ENCODE measurements at places on chromosomes 6 and 20.

GRCh38 chr6:51678905-51679620, 408.4 kb downstream of the PKHD1 start:
- DNase-seq = no peak

DNA sequence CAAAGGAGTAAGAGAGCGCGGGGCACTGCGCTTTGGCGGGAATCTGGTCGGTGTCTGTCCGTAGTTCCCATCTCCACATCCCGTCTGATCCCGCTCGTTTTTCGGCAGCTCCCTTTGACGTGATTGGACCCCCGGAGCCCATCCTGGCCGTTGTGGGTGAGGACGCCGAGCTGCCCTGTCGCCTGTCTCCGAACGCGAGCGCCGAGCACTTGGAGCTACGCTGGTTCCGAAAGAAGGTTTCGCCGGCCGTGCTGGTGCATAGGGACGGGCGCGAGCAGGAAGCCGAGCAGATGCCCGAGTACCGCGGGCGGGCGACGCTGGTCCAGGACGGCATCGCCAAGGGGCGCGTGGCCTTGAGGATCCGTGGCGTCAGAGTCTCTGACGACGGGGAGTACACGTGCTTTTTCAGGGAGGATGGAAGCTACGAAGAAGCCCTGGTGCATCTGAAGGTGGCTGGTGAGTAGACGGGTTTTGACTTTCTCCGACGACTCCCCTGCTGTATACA, 1.4 kb downstream of the BTN1A1 start:
- no peak for DNase-seq

GRCh38 chr20:50247196-50248094, 56.8 kb downstream of the CEBPB start:
- DNase-seq = no peak

DNA sequence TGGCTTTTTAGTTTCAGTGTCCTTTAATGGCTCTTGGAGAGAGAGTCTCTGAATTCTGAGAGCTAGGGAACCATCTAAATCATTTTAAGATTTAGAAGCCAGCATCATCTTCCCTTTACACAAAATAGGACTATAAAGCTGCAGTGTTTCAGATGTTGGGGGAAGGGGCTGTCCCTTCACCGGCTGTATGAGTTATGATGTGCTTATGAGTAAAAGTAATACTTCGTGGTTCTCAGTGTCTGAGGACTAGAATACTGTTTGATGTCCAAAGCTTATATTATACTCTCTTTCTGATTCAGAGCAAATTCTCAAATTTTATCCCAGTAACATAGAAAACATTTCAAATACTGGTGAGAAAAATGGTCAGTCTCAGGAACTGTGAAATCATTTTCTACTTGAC, 63.5 kb upstream of the FAM8A1 start:
- DNase-seq = no peak

GRCh38 chr6:13178107-13178506, 150.2 kb downstream of the TBC1D7 start:
- DNase-seq = no peak

- no peak for DNase-seq
These were observed 5.3 kb upstream of the AP5S1 start for GRCh38 chr20:3814928-3815495.

DNA sequence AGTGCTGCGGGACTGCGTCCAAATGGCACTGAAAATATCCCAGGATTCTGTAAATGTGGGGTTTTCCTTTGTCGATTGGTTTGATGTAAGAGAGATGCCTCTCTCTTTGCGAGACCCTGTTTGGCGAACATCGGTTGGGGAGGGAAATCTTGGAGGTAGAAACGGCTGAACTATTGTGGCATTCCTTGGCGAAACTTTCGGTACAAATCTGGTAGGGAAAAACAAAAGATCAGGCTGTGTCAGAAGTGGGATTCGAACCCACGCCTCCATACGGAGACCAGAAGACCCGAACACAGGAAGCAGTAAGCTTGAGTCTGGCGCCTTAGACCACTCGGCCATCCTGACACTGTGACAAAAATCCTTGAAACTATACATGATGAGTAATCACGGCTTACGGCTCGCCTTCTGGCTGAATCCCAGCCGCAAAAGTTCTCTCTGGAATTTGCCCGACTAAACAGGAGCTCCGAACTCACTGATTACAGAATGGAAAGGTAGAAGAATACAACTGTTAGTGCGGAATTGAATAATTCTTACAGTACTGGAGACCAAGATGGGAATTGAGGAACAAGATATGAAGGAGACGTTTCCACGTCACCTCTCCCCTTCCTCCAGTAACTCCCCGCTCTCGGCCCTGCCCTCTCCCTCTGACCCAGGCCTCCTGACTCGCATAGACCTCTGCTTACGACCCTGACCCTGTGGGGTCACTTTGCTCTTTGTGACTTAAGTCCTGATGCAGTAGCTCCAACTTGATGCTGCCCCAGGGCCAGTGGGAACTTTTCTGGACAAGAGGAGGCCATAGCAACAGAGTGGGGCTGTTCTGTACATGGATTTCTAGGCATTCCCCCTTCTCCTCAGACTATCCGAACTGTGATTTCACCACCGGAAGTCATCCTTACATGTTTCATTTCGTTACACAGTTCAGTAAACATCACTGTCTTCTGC, 132.8 kb upstream of the ZNF184 start:
- DNase-seq = no peak

- no peak for DNase-seq
These were observed 16.1 kb downstream of the TXNDC5 start for GRCh38 chr6:7894262-7895124.

GRCh38 chr20:35518955-35519354, 10.5 kb downstream of the C20orf173 start:
- no peak for DNase-seq

- no peak for DNase-seq
These were observed 140.7 kb downstream of the FUT9 start for GRCh38 chr6:96156425-96156824.

DNA sequence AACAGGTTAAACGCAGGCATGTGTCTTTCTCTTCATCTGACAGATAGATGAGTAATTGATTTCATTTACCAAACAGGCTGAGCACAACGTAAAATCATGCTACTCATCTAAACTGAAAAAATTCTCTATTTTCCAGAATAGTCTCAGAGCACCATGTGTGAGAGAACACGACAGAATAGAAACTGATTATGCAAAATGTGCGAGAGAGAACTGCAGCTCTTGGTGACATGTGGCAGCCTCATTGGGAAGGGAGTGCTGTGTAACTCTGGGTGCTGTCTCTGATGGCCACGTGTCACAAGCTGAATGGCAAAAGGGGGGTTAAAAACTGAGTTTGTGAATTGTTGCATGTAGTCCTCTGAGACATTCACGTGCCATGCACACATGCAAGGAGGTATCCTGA, 143.7 kb upstream of the ATXN1 start:
- DNase-seq = no peak

DNA sequence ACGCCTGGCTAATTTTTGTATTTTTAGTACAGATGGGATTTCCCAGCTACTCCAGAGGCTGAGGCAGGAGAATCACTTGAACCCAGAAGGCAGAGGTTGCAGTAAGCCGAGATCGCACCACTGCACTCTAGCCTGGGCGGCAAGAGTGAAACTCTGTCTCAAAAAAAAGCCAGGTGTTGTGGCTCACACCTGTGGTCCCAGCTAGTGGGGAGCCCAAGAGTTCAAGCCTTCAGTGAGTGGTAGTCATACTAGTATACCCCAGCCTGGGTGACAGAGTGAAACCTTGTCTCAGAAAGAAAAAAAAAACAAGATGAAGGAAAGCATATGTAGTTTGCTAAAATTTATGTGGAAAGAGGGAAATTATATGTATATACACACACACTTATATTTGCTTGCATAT, 20.0 kb upstream of the POU5F1 start:
- no peak for DNase-seq
